ENCODE measurements at places on chromosomes 1 and 21.

DNA sequence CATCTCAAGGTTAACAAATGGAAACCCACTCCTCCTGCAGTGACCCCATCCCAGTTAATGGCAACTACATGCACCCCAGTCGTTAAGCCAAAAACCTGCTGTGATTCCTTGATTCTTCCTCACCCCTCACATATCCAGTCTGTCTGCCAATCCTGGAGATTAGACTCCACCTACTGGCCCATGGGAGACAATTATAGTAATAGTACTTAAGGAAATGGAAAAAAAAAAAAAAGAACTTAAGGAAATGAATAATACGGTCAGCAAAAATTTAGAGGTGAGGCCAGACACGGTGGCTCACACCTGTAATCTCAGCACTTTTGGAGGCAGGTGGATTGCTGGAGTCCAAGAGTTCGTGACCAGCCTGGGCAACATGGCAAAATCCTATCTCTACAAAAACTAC, 7.0 kb downstream of the NOL9 start:
- no peak for DNase-seq

DNA sequence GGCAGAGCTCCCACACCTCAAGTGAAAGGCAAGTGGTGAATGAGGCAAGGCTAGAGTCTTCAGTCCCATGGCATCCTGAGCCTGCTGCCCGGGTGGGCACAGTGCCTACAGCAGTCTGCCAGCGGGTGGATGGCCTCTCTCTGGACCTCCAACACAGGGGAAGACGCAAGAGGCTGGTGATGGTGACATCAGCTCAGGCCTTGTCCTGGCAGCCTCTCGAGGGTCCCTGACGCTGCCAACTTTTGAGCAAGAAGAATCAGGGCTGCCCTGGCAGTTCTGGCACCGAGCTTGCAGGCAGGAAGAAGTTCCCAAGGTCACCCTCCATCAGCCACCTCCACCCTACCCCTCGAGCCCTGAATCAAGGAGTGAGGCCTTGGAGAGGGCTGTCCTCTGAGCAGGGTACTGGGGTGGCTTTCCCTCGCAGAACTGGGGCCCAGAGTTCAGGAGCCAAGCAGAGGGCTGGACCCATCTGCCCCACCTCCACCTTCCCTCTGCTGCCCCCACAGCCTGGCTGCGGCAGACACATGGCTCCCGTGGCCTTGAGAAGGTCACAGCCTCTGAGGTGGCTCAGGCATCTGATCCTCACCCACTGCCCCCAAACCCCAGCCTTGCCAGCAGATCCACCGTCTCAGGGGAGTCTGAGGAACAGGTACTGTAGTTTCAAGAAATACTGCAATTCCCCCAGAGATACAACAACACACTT, 5.8 kb downstream of the RAP1GAP start:
- no peak for DNase-seq

DNA sequence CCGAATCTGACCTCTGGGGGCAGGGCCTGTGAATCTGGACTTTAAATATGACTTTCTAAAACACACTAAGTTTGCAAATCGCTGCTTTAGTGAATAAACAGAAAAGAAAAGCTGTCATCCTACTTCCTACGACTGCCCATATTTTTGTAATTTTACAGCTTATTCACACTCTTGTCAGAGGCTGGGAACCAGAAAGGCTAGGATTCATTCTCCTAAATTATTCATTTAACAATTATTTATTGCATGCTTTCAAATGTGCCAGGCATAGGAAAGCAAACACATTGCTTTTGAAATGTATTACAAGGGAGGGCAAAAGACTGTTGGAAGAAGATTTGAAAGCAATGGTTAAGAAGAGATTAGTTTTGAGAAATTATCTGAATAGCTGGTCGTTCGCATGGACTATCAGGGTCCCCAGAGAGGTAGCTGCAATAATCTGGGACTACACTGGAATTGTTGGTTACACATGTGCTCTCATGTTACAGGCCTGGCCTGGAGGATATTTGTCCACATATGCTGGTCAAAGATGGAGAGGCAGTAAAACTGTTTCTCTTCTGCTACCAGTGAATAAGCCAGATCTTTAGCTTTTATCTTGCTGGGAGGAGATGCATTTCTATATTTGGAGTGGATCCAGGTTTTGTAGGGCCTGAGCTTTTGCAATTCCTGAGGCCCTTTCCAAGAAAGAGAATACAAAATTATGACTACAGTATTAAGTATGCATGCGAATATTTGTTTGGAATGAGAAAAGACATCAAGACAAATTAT, 29.6 kb upstream of the SFPQ start:
- DNase-seq = peak; percentile 73

DNA sequence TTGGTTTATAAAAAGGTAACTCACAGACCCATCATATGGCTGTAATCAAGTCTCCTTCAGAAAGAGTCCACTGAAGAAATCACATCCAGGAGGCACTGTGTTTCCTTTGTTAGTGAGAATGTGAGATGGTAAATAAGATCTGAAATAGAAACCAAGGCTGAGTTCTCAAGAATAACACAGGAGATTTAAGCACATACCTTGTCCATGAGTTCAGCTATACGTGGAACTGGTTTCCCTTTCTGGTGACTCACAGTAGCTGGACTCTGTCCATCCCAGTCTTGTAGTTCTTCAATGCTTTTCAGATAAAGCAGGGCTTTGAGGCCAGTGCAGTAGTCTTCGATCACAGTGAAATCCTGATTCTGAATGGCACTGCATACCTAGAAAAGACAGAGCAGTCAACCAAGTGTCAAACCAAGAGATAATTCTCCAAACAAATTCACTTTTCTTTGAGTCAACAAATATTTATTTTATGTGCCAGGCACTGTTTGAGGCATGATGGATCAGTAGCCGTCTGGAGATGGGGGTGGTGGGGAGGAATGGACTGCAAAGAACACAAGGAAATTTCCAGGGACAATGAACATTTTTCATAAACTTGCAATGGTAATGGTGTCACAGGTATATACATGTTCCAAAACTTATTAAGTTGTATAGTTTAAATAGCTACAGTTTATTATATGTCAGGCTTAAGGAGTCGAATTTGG, 471.4 kb downstream of the PTBP2 start:
- DNase-seq = peak; percentile 94

DNA sequence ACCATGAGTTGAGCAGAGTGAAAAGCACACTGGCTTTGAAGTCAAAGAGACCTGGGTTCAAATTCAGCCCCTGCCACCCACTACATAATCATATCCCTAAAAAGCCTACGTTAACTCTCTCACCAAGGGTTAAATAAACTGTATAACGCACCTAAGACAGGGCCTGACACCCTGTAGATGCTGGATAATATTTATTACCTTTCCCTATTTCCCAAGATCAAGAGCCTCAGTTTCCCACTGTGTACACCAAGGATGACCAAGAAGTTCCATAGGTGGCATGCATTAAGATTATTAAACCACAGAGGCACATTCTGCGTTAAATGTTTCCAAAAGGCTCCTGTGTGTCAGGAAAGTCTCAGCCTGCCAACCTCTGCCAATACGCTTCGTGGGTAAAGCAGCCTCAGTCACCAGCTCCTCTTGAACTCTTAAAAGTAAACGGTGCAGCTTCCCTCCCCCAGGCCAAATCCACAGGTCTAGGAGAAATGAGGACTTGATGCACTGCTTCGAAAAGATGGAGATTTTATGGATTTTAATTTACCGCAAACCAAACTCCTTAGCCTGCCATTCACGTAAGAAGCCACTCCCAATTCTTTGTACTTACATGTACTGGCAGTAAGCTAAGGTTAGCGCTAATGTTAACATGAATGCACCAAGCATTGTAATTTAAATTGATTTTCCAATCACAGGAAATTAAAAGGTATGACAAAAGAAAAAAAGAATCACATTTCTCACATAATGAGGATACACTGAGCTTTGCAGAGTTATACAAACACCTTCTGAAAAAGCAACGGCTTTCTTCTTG, 2.6 kb downstream of the USP24 start:
- DNase-seq = no peak

DNA sequence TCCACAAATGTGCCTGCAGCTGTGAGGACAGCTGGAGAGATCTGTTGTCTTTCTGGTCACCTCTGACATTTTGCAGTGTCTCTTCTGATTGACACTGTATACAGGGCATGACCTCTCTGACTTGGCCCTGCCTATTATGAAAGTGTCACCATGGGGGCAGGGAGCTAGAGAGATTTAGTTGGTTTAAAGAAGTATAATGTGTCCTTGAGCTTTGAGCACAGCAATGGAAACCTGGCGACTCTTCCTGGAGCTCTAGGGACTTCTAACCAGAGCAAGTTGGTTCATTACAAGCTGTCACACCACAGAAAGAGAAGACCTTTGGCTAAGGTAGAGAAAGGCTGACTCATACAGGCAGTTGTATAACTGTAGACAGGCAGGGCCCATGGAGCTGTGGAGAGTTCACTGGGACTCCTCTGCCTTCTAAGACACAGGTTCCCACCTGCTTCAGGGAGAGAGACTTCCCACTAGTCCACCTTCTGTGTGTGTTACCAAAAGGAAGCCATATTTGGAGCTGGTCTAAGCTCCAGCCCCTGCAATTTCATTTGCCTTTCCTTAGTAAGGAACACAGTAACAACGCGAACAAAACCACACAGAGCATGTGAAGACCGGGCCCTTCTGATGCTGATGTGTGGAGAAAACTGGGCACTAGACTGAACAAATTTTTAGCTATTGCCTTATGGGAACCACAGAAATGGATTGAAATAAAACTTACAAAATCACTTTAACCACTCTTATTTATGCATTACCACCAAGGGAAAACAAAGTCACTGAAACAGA, 90.5 kb upstream of the ADAR start:
- DNase-seq = no peak

- no peak for DNase-seq
Observed at GRCh38 chr1:201444792-201445191, 23.3 kb upstream of the TNNI1 start.

GRCh38 chr1:196651079-196651478, 764 bp upstream of the CFH start:
- no peak for DNase-seq

GRCh38 chr1:116485976-116486375, 84.8 kb downstream of the CD58 start:
- no peak for DNase-seq

DNA sequence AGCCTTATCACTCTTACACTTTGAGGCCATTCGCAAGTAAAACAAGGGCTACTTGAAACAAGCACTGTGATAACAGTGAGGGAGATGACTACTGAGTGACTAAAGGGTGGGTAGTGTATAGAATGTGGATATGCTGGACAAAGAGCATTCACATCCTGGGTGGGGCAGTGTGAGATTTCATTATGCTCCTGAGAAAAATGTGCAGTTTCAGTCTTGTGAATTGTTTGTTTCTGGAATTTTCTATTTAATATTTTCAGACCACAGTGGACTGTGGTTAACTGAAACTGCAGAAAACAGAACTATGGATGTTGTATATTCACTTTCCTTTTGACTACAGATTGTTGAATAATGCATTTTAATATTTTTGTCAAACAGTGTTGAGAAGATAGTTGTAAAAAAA, 25.1 kb upstream of the B3GALT2 start:
- peak; percentile 25 for DNase-seq

- peak; percentile 58 for DNase-seq
Observed at GRCh38 chr1:171226747-171227370, 21.4 kb upstream of the FMO1 start.

DNA sequence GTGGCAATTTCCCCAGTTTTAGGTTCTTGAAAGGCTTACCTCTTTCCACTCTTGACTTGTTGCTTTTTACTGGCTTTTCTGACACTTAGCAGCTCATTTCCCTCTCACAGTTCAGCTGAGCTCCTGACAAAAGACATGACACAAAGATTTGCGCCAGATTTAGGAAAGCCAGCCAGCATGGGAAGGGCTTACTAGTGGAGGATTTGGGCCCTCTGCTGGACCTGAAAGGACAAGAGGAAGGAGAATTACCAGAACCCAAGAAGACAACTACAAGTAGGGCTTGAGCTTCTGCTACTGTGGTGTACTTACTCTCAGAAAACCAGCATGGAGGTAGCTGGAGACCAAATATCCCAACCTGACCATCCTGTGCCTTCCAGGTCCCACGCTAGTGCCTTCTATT, 784.5 kb downstream of the BRINP3 start:
- DNase-seq = no peak

DNA sequence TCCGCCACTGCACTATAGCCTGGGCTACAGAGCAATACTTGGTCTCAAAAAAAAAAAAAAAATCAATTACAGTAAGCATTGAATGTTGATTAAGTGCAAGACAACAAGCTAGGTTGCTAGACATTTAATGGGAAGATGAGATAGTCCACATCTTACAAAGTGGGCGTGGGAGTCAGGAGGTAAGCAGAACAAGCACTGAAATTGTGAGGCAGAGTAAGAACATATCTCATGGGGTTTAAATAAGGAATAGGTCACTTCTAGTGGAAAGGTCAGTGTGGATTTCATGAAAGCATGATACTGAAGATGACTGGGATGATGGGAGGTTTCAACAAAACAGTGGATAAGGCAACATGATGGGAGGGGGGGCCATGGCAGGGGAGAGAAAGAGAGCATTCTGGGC, 1.9 kb upstream of the OLFML2B start:
- DNase-seq = no peak

GRCh38 chr1:210700083-210700482, 371.4 kb downstream of the HHAT start:
- DNase-seq = no peak

GRCh38 chr1:181317261-181317930, 165.9 kb upstream of the CACNA1E start:
- DNase-seq = no peak

GRCh38 chr1:245154429-245155271, at the start of gene KIF26B:
Gene KIF26B (plus strand): TSS chr1:245154985. CDS start chr1:245155425, 440 bp downstream.
- DNase-seq = no peak

DNA sequence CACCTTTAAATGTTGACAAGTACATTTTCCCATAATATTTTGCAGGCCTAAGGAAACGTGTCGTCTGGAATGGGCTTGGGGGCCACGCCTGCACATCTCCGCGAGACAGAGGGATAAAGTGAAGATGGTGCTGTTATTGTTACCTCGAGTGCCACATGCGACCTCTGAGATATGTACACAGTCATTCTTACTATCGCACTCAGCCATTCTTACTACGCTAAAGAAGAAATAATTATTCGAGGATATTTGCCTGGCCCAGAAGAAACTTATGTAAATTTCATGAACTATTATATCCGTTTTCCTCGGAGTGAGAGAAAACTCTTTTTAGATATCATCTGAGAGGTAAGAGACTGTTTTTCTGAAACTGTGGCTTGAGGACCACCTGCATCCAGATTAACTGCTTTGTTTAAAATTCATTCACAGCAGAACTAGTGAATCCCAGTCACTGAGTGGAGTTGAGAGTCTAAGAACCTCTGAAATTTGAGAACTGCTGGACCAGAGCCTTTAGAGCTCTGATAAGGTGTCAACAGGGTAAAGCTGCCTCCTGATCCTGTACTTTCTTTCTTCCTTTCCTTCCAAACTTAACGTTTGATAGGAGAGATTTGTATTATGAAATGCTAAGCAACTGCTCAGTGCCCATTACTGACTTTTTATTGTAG, 811 bp downstream of the EXO1 start:
- DNase-seq = no peak

- no peak for DNase-seq
Observed at GRCh38 chr1:155793213-155793612, 63.8 kb downstream of the GON4L start.
